ENCODE measurements at places on chromosomes 1 and 21. TPM values are rescaled to one million over a fixed set of nuclear protein-coding genes. Genes with fewer than 3 reads are reported as not detected.

DNA sequence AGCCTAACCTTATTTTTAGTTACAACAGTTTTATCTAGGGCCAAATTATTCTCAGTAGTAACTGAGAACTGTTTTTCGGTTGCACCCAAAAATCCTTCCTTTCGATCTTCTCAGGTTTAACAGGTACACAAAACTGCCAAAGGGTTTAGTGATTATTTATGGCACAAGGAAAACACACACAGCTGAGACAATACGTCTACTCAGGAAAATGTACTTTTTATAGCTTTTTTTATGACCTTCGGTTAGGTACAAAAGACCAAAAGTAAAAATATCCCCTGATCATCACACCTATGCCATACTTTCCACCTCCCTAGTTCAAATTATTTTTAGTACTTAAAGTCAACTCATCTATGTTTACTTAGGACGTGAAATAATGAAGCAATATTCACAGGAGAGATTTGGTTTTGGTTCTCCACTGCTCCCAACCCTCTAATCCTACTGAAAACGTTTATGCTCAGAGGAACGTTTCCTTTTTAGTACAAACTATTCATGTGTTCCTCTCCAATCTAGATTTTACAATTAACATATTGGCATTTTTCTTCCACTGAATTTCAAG is 48.7 kb downstream of the TTLL7 start:
- DNase-seq, result no peak

GRCh38 chr1:226826479-226827261 is 43.7 kb upstream of the PSEN2 start:
- DNase-seq, result no peak

- DNase-seq, result no peak
Measured at GRCh38 chr1:199753513-199753912, 274.0 kb upstream of the NR5A2 start.

DNA sequence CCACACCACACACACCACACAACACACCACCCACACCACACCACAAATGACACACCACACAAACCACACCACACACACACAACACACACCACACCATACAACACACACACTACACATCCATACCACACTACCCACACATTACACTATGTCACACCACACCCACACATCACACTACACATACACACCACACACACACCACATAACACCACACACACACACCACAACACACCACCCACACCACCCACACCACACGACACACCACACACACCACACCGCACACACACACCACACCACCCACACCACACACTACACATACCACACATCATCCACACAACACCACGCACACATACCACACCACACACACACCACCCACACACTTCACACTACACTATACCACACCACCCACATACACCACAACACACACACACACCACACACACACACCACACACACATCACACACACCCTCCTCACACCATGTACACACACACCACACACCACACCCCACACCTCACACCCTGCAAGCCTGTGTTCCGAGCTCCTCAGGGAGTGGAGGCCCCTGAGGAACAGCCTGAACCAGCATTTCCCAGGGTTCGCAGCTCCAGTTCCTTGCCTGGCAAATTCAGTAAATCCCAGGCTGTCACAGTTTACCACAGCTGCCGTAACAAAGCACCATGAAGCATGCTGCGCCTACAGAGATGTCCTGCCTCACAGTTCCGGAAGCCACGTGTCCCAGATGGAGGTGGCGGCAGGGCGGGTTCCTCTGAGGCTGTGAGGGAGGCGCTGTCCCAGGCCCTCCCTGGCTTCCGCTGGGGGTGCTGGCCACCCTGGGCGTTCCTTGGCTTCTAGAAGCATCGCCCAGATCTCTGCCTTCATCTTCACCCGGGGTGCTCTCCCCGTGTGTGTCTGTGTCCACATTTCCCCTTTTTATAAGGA is 69.8 kb upstream of the ATP5PO start:
- DNase-seq, result no peak

DNA sequence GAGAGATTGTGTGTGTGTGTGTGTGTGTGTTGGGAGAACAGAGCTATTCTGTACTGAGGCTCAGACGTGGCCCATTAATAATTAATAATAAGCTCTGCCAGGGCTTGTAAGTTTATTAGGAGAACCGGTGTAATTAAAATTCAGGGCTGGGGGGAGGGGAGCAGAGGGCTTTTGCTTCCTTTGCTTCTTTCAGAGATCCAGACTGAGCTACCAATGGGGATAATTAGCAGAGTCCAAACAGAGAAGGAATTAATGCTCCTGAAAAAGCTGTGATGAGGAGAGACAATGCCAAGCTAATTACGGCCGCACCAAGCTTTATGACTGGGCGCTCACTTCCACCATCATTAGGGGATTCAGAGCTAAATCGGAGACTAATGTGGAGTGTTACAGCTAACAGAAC is 4.5 kb downstream of the SYT6 start:
- no peak for DNase-seq

- DNase-seq, result peak; percentile 28
Measured at GRCh38 chr1:96520579-96520947, 201.0 kb upstream of the PTBP2 start.

The HSPA6 gene
- total RNA-seq, result under 0.01 TPM

- DNase-seq, result no peak
Measured at GRCh38 chr1:171762143-171762563, 19.3 kb upstream of the METTL13 start.

GRCh38 chr21:9008636-9009035 is 1512.7 kb upstream of the TPTE start:
- no peak for DNase-seq

DNA sequence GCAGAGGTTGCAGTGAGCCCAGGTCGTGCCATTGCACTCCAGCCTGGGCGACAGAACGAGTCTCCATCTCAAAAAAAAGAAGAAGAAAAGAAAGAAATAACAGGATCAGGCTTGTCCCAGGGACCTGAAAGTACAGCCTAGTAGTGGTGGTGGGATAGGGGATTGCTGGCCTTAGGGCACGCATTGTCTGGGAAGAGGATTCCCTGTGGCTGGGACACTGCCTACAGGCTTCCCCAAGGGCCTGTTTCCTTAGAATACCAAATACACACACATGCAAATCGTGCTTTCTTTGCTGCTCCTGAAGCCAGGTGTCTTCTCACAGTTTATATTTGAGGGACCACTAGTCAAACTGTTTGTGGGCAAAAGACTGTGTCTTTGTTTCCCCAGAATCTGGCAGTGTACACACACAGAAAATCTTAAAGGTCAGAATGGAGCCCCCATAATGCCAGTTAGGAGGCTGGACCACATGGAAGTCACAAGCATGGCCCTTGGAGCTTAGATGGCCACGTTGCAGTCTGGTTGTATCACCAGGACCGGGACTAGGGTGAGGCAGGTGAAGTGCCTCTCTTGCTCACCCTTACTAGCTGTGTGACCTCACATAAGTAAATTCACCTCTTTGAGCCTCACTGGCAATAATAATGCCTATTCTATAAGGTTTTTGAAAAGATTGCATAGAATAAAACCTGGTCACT is 12.7 kb upstream of the ASAP3 start:
- DNase-seq, result no peak

DNA sequence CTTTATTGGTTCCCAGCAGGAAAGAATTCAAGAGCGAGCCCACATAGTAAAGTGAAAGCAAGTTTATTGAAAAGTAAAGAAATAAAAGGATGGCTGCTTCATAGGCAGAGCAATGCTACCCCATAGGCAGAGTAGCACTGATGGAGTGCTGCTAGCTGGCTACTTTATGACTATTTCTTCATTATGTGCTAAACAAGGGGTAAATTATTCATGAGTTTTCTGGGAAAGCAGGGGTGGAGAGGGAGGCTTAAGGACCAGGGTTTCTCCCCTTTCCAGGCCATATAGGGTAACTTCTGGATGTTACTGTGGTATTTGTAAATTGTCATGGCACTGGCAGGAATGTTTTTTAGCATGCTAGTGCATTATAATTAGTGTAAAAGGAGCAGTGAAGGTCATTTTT is 1271.4 kb downstream of the KCNT2 start:
- DNase-seq, result no peak

- DNase-seq, result peak; percentile 14
Measured at GRCh38 chr1:178470411-178470960, 26.3 kb downstream of the CLEC20A start.

GRCh38 chr1:98556521-98557158 is 104.9 kb upstream of the SNX7 start:
- DNase-seq, result peak; percentile 23

DNA sequence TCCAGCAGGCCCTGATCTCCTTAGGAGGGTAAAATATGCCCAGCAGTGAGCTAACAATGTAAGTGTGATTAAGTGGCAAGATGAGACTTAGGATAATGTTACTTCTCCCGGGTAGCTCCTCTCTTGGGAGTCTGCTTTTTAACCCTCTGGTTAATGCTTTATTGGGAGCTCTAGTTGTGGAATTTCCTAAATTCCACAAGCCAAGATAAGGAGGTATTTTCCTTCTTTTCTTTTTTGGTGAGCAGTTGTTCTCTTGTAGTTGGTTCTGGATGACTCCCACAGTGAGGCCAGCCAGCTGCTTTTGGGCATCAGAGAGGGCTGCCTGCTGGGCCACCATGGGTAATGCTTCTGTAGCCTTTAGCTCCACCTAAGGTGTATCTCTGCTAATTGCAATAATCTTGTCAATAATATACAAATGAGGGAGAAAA is 19.3 kb downstream of the C1orf52 start:
- peak; percentile 72 for DNase-seq
